ENCODE measurements at places on chromosomes 4 and X. TPM values are rescaled to one million over a fixed set of nuclear protein-coding genes. Genes with fewer than 3 reads are reported as not detected.

Gene CENPVL2
- total RNA-seq = not detected

DNA sequence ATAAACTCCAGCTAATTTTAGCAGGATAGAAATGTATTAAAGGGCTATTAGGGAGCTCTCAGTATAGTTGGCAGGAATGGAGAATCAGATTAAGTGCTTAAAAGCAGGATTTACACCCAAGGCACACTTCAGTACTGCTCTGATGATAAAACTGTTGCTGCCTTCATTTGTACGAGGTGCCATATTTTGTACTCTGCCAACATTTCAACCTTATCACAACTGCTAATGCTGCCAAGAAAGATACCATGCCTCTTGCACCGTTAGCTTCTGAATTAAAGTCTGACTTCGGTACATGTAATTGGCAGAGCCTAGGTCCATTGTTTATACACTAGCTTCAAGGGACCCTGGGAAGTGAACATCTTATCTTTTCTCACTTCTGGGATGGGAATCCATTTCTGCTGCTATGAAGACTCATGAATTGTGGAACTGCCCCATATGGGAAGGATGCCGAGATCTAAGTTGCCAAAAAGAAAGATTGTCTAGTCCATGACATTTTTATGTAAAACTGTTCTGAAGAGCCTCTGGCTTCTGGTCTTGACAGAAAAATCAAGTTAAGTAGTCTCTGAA lies 624.0 kb upstream of the IGFBP7 start:
- H3K36me3 ChIP-seq = no peaks in the 10 kb centered on the region
- H3K27ac ChIP-seq = no peak overlapping the region
- no peaks in the 10 kb centered on the region for H3K4me1 ChIP-seq
- no peak for DNase-seq

Gene OPN1LW
- total RNA-seq = not detected

Gene IL13RA2
- 3.4 TPM for total RNA-seq

Gene GRK4
- total RNA-seq = 2.9 TPM

GRCh38 chr4:170305627-170306026 lies 215.9 kb upstream of the AADAT start:
- no peak overlapping the region for H3K4me3 ChIP-seq
- no peaks in the 10 kb centered on the region for H3K36me3 ChIP-seq
- peak; percentile 28 for DNase-seq
- no peaks in the 10 kb centered on the region for H3K27me3 ChIP-seq
- H3K27ac ChIP-seq = peak overlapping the region; percentile 67
- H3K4me1 ChIP-seq = peaks cover 14% of the 10 kb centered on the region

Gene MAGEA10
- not detected for total RNA-seq

GRCh38 chrX:110133735-110134370 lies 130.9 kb downstream of the TMEM164 start:
- H3K4me1 ChIP-seq = peaks cover 12% of the 10 kb centered on the region
- no peak overlapping the region for H3K27ac ChIP-seq
- no peak overlapping the region for H3K4me3 ChIP-seq
- no peaks in the 10 kb centered on the region for H3K27me3 ChIP-seq

GRCh38 chr4:87835743-87836142 lies 3.0 kb downstream of the MEPE start:
- peak; percentile 80 for DNase-seq
- no peaks in the 10 kb centered on the region for H3K36me3 ChIP-seq

Gene BDH2
- total RNA-seq = 16.0 TPM

GRCh38 chr4:76363556-76364290 lies 57.2 kb downstream of the STBD1 start:
- no peak for DNase-seq
- H3K36me3 ChIP-seq = no peaks in the 10 kb centered on the region

GRCh38 chrX:88944661-88945060 lies 197.6 kb downstream of the CPXCR1 start:
- H3K36me3 ChIP-seq = no peaks in the 10 kb centered on the region
- no peak overlapping the region for H3K4me3 ChIP-seq
- no peak for DNase-seq
- no peak overlapping the region for H3K27ac ChIP-seq
- H3K27me3 ChIP-seq = no peaks in the 10 kb centered on the region

Gene RASSF6
- total RNA-seq = 1.1 TPM

DNA sequence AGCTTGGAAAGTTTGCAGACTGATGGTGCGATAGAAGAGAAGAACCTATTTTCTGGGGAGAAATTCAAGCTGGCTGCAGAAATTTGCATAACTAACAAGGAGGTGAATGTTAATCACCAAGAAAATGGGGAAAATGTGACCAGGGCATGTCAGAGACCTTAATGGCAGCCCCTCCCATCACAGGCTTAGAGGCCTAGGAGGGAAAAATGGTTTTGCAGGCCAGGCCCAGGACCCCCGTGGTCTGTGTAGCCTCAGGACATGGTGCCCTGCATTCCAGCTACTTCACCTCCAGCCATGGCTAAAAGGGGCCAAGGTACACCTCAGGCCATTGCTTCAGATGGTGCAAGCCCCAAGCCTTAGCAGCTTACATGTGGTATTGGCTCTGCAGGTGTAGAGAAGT lies 207.1 kb upstream of the CXorf66 start:
- DNase-seq = no peak
- H3K4me3 ChIP-seq = no peak overlapping the region
- no peak overlapping the region for H3K27ac ChIP-seq
- no peaks in the 10 kb centered on the region for H3K4me1 ChIP-seq
- no peaks in the 10 kb centered on the region for H3K27me3 ChIP-seq
- no peaks in the 10 kb centered on the region for H3K36me3 ChIP-seq

- H3K36me3 ChIP-seq = no peaks in the 10 kb centered on the region
- no peak for DNase-seq
- no peak overlapping the region for H3K27ac ChIP-seq
- H3K4me3 ChIP-seq = no peak overlapping the region
- no peaks in the 10 kb centered on the region for H3K27me3 ChIP-seq
These were observed 35.9 kb upstream of the PTPN13 start for GRCh38 chr4:86558258-86558657.

DNA sequence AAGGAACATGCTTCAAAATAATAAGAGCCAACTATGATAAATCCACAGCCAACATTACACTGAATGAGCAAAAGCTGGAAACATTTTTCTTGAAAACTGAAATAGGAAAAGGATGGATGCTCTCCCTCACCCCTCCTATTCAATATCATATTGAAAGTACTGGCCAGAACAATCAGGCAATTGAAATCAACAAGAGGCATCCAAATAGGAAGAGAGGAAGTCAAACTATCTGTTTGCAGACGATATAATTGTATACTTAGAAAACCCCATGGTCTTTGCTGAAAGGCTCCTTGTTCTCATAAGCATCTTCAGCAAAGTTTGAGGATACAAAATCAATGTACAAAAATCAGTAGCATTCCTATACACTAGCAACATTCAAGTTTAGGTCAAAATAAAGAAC lies 1562.5 kb upstream of the ADGRL3 start:
- DNase-seq = no peak
- no peak overlapping the region for H3K4me3 ChIP-seq
- H3K36me3 ChIP-seq = no peaks in the 10 kb centered on the region
- H3K27ac ChIP-seq = no peak overlapping the region

GRCh38 chrX:70592091-70592490 lies 147.5 kb downstream of the DLG3 start:
- H3K4me1 ChIP-seq = peaks cover 12% of the 10 kb centered on the region
- H3K4me3 ChIP-seq = no peak overlapping the region
- peak; percentile 88 for DNase-seq
- no peak overlapping the region for H3K27ac ChIP-seq
- H3K27me3 ChIP-seq = no peaks in the 10 kb centered on the region

Gene GPC4
- 6.4 TPM for total RNA-seq

Gene CACNA1F
- not detected for total RNA-seq

DNA sequence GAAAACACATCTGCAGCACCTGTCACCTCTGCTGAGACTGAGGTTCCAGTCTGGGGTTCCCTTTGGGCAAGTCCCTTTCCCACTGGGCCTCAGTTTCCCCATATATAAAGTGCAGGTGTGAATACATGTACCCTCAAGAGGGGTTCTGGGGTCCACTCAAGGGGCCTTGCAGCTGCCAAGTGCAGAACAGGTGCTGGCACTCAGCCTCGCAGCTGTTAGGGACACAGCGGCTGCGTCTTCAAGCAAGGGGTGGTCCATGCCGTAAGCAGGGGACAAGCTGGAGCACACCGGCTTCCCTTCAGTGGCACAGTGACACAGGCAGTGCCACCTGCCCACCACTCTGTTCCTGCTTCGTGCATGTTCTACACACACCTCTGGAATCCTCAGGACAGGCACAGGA lies 86.9 kb upstream of the PSAPL1 start:
- no peak overlapping the region for H3K4me3 ChIP-seq
- H3K27me3 ChIP-seq = no peaks in the 10 kb centered on the region
- H3K36me3 ChIP-seq = no peaks in the 10 kb centered on the region
- H3K27ac ChIP-seq = no peak overlapping the region

DNA sequence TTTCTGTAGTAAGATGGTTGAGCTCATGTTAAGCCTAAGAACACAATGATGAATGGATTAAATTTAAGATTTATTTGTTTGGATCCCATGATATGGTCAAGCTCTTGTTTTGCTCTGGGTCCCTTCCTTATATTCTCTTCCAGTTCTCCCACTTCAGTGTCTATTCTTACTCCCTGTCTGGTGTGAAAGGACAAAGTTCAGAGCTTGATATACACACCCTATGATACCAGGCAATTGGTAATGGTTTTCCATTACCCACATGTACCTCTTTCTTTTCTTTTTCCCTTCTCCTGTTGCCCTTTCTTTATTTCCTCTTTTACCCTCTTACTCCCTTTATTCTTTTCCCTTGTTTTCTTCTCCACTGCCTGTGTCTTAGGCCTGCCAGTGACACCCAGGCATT lies 223.6 kb downstream of the RAPGEF2 start:
- DNase-seq = no peak
- H3K27ac ChIP-seq = no peak overlapping the region
- no peaks in the 10 kb centered on the region for H3K36me3 ChIP-seq

GRCh38 chr4:75630174-75630936 lies at the start of gene CDKL2:
CDKL2 (minus strand) TSS chr4:75630528; CDS start chr4:75625988, 4,540 bp downstream.
- peaks cover 3% of the 10 kb centered on the region for H3K4me1 ChIP-seq
- peak within 1 kb of the TSS; percentile 73 for H3K4me3 ChIP-seq
- no peak within 1 kb of the TSS for H3K27ac ChIP-seq

GRCh38 chrX:4253092-4253491 lies 539.6 kb upstream of the PRKX start:
- peaks cover 18% of the 10 kb centered on the region for H3K27me3 ChIP-seq
- DNase-seq = no peak
- no peak overlapping the region for H3K27ac ChIP-seq
- no peaks in the 10 kb centered on the region for H3K4me1 ChIP-seq
- no peak overlapping the region for H3K4me3 ChIP-seq

DNA sequence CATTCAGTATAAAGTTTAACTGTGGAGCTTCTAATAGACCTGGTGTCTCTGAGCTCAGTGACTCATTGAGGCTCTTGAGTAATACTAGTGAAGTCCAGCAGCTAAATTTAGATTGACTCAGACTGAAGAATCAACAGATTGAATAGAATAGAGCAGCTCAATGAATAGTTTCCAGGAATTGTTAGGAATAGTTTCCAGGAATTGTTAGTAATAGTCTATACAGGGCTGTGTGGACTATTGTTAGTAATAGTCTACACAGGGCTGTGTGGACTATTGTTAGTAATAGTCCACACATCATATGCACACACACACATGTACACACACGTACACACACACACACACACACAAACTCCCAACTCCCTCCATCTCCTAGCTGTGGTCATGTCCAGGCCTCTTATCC lies 3.0 kb downstream of the GIMD1 start:
- DNase-seq = peak; percentile 82
- H3K4me1 ChIP-seq = peaks cover 8% of the 10 kb centered on the region
- H3K4me3 ChIP-seq = no peak overlapping the region
- no peaks in the 10 kb centered on the region for H3K36me3 ChIP-seq
- H3K27ac ChIP-seq = 0 out of 2 replicates have a peak overlapping the region, but pooled peaks have one; percentile 7
- H3K27me3 ChIP-seq = no peaks in the 10 kb centered on the region

DNA sequence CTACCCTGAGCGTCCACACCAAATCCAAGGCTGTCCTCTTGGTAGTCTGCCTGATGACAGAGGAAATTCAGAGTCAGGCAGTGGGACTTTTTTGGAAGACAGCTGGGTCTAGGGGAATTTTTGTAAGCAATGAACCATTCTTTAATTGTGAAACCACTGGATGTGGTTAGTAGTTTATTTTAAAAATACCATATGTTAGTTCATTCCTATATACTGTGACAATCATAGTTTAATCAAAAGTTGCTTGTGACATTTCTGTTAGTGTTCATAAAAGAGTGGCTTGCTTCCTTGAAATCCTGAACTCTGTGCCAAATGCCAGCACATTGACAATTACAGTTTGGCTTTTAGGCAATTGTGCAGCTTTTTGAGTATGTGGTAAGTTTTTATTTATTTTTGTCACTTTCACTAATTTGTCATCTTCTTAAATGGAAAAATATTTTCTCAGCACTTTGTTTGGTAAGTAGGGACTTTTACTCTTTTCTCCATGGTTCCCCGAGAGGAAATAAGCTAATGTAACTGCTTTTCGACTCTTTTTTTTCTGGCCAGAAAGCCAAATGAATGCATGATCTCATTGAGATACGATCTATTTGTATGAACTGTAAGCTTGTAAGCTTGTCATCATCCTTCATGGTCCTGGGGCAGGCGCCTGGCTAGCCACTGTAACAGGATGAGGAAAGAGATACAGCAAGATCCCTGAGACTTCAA lies 72.6 kb upstream of the SLC4A4 start:
- no peaks in the 10 kb centered on the region for H3K4me1 ChIP-seq
- no peaks in the 10 kb centered on the region for H3K27me3 ChIP-seq
- peak; percentile 10 for DNase-seq
- H3K36me3 ChIP-seq = no peaks in the 10 kb centered on the region
- H3K4me3 ChIP-seq = no peak overlapping the region

Measured in PC-3 (cell line).